ENCODE measurements at places on chromosomes 3 and 15.

DNA sequence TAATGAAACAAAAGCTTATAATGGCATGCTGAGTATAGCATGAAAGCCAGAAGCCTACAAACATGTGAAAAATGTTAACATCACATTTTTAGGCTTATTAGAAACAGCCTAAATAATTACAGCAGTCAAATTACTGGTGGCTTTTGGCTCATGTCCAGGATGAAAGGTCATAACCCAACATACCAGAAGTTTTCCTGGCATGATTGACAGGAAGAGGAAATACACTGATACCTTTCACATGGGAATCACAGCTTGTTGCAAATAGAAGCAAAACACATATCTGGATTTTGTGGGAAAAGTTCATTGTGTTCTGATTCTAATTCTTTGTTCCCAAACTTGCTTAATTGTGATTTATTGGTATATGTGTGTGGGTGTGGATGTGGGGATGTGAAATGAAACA, 393.5 kb upstream of the ARRDC4 start:
- no peak for DNase-seq

- no peak for DNase-seq
Measured at GRCh38 chr3:64599651-64600050, 88.1 kb downstream of the ADAMTS9 start.

GRCh38 chr15:36177590-36178302, 401.7 kb upstream of the CDIN1 start:
- no peak for DNase-seq

- DNase-seq, result no peak
Measured at GRCh38 chr15:56047354-56047753, 53.9 kb upstream of the NEDD4 start.

- DNase-seq, result no peak
Measured at GRCh38 chr15:101325263-101326025, 30.4 kb upstream of the SNRPA1 start.

DNA sequence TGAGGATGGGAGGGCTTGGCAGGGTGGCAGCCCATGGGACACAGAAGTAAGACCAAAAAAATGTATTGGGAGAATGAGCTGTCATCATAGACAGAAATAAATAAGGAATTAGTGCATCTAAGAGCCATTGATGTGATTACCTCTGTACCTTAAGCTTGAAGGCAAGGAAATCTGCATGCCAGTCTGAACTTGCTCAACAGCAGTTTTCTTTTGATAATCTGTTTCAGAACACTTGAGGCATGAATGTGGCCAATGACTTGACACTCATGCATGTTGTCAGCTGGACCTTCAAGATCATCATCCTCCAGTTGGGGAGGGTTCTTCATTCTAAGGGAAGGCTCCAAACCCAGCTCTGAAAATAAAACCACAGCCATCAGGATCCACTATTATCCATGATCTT, 148.5 kb downstream of the DCLK3 start:
- no peak for DNase-seq

DNA sequence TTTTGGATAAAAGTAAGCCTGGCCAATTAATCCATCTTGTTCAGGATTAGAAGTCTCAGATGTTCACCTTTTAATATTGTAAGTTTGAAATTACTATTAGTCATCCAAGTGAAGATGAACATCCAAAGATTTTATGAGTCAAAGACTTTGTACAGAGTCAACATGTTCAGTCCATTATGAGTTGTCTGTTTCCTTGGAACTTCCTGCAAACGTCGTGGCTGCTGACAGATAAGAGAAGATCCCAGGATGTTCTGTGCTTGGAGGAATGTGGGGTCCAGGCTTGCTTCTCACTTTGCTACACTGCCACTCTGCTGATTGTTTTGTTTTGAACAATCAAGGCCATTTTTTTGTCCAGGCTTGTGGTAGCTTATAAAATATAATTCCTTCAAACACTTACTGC, 74.3 kb upstream of the SLCO2A1 start:
- no peak for DNase-seq

Data from activated T-helper 1 cell treated with anti-CD3 and anti-CD28 coated beads, Interleukin-2, amount 50 U/mL, for 16 hours (primary cell).